ENCODE measurements at places on chromosomes 7 and 10.

DNA sequence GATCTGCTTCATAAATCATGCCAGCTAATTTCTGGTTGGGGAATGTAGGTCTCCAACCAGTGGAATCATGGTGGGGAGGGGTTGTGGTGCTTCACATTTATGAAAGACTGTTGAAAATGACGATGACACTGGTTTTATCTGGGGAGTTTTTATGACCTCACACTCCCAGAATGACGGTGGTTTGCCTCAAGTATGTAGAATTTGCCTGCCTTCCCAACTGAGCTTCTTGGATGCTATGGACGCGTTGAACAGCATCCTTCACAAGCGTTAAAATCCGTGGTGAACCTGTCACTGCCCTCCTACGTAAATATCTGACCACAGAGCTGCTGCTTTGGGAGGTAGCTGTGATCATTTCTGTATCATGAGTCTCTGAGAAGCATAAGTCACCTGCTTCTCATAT is 3.3 kb downstream of the INSYN2A start:
- DNase-seq: no peak

GRCh38 chr10:71623098-71623985 is 96.2 kb downstream of the C10orf105 start:
- no peak for DNase-seq

DNA sequence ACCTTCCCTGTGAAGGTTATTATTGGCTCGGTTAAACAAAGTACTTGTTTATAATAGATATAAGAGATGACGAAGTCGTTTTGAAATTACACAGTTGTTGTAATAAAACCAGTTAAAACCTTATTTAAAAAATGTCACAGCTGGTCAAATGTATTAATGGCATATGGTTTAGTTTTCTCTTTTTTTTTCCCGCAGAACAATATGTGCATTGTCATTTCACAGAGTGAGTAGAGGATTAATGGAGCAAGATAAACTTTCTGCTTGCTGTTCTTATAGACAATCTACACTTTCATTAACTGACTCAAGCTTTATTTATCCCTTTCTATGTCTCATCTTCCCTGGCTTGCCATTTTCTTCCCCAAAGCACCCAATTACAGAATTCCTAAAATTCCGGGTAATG is 404.3 kb upstream of the NPVF start:
- DNase-seq: no peak

DNA sequence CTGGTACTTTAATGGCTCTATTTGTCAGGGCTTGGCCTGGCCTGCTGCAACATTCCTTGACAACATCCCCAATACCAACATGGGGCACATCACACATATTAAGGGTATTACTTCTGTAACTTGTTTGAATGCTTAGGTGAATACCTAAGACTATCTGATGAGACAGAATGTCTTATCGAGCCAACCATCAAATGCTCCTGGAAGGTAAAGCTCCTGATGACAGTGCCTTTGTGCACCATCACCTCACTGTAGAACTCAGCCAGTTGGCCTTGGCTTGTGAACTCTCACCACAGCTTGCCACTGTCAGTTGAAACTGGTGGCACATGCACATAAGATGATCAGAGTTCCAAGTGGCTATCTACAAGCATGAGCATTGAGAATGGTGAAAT is 3.7 kb upstream of the MYO1G start:
- DNase-seq: no peak

GRCh38 chr7:42617806-42618457 is 293.9 kb downstream of the C7orf25 start:
- no peak for DNase-seq

- DNase-seq: no peak
Measured at GRCh38 chr10:79472951-79473350, 27.5 kb upstream of the ZCCHC24 start.

DNA sequence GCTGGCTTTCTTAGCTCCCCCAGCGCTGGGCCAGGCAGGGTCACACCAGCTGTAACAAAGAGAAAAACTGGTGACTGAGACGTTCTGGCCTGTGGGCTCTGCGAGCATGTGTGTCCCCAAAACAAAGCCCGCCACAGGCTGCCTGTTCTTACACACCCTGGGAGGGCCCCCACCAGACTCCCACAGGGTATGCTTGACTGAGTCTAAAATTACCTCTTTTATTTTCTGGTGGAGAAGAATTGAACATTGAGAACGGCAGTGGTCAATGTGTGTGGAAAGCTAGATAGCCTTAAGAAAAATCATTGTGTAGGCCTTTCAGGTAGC is 808 bp downstream of the C10orf71 start:
- DNase-seq: no peak

GRCh38 chr7:113371416-113372043 is 253.2 kb upstream of the SMIM30 start:
- DNase-seq: no peak

DNA sequence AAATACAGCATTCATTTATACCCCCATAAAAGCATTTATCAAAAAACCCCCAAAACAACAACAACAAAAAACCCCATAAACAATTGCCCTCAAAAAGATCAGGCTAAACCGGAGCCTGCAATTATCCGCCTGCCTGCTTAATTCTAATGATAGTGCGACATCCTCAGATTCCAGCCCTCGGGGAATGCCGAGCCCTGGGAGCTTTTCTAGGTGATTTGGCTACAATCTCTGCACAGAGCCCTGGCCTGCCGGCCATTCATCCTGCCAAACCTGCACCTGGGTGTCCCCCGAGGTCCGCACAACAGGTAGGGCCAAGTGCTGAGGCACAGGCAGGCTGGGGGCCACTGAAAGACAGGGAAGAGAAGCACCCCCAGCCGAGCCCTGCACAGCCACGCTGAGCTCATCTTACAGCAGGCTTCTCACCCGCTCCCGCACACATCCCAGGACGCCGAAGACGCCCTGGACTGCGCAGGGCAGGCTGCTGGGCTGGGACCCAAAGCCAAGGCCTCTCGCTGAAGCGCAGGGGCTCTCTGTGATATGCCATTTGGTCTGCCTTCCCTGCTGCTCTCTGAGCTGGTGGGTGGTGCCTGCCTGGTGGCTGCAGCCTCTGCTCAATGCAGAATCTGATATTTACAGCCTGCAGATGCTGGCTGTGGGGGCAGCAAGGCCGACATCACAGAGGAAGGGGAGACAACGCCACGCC is 57.5 kb downstream of the CAMK2B start:
- no peak for DNase-seq

GRCh38 chr10:28316696-28317095 is 13.8 kb upstream of the MPP7 start:
- DNase-seq: no peak

- DNase-seq: no peak
Measured at GRCh38 chr7:98189559-98189958, 21.7 kb upstream of the BHLHA15 start.

- no peak for DNase-seq
Measured at GRCh38 chr10:95415621-95416031, 124.8 kb upstream of the PDLIM1 start.

DNA sequence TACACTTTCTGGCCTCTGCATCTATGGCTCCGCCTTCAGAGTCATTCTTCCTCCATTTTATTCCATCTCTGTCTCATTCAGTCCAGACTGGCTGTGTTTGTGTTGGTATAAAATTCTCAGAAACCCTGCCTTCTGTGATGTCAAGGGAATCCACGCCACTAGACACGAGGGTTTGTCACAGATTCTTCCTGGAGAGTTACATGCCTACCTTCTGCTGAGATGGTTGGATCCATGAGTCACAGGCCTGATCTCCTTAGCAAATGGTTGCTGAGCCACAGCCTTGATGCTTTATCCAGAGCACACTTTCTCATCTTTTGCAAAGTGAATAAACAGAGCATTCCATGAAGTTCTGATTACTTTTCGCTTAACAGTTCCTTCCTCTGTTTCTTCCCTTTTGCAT is 35.9 kb upstream of the TSPAN33 start:
- no peak for DNase-seq
